ENCODE measurements at places on chromosomes 2 and 18. TPM values are rescaled to one million over a fixed set of nuclear protein-coding genes. Genes with fewer than 3 reads are reported as not detected.

Gene KCNE4
- total RNA-seq: 2.0 TPM

Gene EFR3B
- total RNA-seq: 0.50 TPM

Gene BUB1
- total RNA-seq: 59.0 TPM

Gene GKN2
- total RNA-seq: not detected

Gene CXCR1
- not detected for total RNA-seq

Gene IL36G
- not detected for total RNA-seq

Gene FKBP7
- total RNA-seq: 42.5 TPM

Data from bronchus fibroblast of lung (primary cell).